ENCODE measurements at places on chromosomes 13 and 19.

GRCh38 chr19:34505321-34506025, 23.9 kb downstream of the WTIP start:
- no peak for DNase-seq

DNA sequence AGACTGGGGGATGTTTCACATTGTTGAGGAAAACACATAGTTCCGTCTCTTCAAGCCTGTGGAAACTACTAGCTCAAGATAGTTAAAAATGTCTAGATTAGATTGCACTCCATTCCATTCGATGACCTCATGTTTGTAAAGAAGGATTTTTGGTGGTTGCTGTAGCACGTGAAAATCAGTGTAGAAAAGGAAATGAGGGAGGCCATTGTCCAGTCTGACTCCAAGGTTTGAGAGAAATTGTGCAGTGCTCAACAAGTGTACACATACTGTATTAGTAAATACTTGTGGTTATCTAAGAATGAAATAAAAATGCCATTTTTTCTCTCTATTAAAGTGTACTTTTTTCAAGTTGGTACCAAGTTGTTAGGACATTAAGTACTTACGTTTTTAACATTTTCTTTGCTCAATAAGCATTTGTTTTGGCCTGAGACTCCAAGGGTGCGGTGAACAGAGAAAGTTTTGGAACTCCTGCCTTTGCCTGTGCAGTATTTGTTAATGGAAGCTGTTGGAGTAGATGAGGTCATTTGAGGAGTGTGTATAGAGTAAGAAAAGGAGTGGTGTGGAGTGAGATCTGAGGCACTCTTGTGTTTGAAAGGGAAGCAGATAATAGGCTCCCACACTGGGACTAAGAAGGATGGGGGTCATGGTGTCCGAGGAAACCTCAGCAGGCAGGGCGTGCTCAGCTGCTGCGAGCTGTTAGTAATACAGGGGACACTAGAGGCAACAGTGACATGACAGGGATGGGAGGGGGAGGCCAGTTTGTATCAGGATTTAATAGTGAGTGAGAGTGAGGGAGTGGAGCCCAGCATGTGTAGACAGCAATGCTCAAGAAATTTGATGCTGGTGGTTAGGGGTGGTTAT, 4.4 kb downstream of the WASF3 start:
- no peak for DNase-seq

DNA sequence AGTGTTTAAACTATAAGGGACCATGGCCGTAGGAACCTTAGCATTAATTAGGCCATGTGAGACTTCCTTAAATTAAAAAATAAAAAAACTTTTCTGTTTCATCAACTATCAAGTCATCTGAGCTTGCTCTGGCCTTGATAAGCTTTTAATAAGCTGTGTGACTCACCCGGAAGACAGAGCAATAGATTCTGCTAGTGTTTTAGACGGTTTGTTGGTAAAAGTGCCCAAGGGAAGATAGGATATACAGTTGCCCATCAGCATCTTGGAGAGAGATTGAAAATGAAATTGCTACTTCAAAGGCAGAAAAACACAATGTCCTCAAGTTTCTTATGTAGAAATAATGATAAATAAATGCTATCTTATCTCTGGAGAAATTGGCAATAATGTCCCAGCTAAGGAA, 31.2 kb upstream of the RCBTB2 start:
- no peak for DNase-seq

GRCh38 chr19:5152013-5152763, 183.3 kb downstream of the KDM4B start:
- DNase-seq: no peak
